KBM-7 (cell line): ENCODE measurements at places on chromosomes 2 and 18.

- DNase-seq, result peak; percentile 59
Observed at GRCh38 chr2:60148716-60149115, 404.7 kb downstream of the BCL11A start.

- no peak for DNase-seq
Observed at GRCh38 chr2:216994353-216994854, 134.5 kb upstream of the TNP1 start.

DNA sequence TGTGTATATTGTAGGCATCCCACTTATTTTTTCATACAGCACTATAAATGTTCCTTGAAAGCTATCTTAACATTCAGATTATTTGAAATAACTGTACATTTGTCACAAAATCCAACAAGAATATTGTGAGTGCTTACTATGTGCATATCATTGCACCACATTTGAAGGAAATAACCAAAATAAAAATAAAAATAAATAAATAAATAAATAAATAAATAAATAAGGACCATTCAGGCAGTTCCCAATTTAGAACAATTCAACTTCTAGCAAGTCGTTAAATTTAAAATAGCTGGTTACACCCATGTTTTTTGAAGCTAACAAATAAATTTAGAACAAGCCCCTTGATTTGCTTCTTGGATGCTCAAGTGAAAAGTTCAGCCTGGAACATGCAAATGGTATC is 548.3 kb downstream of the ERBB4 start:
- no peak for DNase-seq

DNA sequence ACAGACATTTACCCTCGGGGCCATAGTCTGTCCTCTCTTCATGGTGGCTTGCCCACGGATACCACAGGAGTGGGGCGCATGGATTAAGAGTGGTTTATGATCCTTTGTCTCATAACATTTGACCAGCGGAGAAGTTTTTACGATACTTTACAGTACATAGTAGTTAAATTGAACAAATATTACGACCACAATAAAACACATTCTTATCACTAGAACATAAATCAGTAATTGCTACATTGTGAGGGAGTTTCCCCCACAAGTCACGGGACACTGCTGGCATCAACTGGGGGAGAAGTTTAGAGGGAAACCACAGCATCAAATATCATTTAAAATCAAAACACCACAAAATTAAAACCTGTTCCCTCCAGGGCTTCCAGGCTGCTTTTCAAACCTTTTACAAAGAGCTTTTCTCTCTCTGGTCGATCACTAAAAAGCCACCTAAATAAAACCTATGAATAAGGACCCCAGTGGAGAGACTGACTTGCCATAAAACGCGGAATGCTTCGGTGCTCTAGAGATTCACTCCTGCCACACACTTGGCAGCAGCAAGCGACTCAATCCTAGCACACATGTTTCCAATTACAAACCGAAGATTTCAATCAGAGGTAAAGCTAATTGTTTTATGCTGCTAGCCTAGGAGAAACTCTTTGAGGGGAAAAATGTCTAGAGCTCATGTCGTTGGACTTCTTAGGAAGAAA is 173.7 kb upstream of the HNRNPA3 start:
- no peak for DNase-seq

- DNase-seq, result no peak
Observed at GRCh38 chr2:196448407-196449079, 191.0 kb upstream of the CCDC150 start.

GRCh38 chr2:165725421-165725820 is 68.6 kb downstream of the GALNT3 start:
- no peak for DNase-seq

DNA sequence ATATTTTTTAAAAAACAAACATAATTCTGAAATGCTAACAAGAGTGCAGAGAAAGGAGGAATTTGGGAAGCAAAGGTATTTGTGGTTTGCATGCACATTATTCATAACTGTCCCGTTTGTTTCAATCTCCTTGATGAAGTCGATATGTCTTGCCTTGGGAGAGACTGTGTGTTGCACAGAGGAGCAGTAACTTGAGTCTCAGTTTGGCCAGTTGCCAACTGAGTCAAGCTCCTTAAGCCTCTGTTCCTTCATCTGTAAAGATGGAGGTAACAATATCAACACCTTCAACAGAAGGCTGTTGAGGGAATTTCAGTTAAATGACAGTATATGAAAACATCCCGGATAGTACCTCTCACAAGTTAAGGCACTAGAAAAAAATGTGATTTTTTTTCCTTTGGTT is 226.2 kb downstream of the ASXL3 start:
- no peak for DNase-seq

- no peak for DNase-seq
Observed at GRCh38 chr2:199751492-199752120, 99.4 kb downstream of the FTCDNL1 start.

DNA sequence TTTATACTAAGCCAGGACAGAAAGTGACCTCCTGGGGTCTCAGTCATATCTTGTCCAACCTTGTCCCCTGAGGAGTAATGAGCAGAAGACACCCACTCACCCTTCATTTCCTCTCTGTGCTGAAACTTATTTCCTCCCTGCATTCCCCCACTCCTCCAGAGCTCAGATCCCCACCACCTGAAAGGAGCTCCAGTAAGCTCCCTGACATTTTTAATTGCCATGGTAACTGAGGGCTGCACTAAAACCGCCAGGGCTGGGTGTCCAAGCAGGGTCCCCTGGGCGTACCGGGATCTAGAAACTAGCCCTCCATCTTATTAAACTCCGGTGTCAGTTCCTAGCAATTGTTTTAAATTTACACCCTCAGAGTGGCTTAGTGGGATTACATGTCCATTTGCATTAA is 393.3 kb upstream of the HNRNPA3 start:
- no peak for DNase-seq

- no peak for DNase-seq
Observed at GRCh38 chr2:167646557-167646956, 600.8 kb downstream of the STK39 start.

DNA sequence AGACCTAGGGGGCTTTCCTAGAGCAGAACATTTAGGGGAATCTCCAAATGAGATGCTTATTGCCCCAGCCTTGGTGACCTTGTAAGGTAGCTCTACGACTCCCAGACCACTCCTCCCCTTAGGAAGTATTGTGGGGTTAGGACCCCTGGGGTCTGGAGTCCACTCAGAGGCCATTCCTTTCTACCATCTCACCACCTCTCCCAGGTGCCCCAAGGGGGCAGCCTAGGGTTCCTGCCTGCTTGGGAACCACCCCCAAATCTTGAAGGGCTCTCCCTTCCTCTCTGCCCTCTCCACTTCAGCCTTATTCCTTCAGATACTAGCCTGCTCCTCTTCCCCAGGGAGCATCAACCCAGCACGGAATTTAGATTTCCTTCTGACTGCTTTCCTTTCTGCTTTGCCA is 17.5 kb upstream of the EXOC6B start:
- no peak for DNase-seq

DNA sequence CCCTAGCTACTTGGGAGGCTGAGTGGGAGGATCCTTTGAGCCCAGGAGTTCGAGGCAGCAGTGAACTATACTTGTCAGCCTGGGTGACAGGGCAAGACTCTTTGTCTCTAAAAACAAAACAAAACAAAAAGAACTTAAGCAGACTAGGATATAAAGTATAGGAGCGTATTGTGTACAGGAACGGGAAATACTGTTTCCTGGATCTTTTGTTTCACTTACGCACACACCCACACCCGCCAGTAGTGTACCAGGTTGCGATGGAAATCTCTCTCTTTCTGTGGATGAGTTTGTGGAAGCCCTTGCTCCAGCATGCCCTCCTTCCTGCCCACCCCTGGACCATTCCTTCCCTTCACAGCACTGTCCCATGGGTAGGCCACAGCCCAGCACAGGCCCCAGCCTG is 136.3 kb downstream of the RPIA start:
- DNase-seq, result no peak

GRCh38 chr2:184814421-184814820 is 216.1 kb downstream of the ZNF804A start:
- no peak for DNase-seq

GRCh38 chr2:149587950-149588487 is 444 bp upstream of the MMADHC start:
- DNase-seq, result no peak

GRCh38 chr2:40372283-40372985 is 79.5 kb downstream of the SLC8A1 start:
- DNase-seq, result no peak

GRCh38 chr2:201730651-201731285 is 32.3 kb upstream of the MPP4 start:
- no peak for DNase-seq

- no peak for DNase-seq
Observed at GRCh38 chr2:119426801-119427395, 4.8 kb upstream of the TMEM37 start.

DNA sequence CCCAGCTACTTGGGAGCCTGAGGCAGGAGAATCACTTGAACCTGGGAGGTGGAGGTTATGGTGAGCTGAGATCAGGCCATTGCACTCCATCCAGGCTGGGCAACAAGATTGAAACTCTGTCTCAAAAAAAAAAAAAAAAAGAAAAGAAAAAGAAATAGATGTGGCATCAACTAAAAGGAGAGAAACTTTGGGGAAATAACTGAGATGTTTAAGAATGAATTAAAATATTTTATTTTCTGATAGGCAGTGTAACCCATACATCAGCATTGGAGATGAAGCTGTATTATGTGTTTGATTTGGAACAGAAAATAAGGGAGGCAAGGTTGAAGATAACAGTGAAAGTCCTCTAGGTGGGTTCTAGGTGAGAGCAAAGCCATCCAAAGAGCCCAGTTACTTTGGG is 110.7 kb upstream of the HNRNPA3 start:
- DNase-seq, result no peak

DNA sequence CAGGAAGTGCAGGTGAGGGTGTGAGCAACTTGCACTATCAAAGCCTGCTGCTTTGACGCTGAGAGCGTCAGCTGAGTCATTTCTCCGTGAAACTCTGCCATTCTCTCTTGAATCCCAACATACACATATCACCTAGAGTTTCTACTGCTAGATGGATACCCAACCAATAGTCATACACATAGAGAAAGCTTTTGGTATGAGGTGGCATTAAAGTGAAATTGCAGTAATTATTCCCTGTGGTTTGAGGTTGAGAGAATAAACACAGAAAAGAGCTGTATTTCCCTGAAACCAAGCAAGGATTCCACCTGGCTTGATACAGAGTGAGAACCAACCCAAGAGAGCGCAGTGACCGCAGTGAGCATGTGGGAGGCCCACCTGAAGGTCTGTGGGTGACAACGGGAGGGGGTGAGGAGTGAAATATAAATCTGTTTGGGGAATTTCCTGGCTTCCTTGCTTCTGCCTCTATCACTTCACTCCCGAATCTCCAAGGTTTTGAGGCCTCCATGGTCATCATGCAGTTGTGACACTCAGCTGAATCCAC is 28.8 kb upstream of the TMEM18 start:
- DNase-seq, result no peak
